ENCODE measurements at places on chromosomes 4 and X. TPM values are rescaled to one million over a fixed set of nuclear protein-coding genes. Genes with fewer than 3 reads are reported as not detected.

DNA sequence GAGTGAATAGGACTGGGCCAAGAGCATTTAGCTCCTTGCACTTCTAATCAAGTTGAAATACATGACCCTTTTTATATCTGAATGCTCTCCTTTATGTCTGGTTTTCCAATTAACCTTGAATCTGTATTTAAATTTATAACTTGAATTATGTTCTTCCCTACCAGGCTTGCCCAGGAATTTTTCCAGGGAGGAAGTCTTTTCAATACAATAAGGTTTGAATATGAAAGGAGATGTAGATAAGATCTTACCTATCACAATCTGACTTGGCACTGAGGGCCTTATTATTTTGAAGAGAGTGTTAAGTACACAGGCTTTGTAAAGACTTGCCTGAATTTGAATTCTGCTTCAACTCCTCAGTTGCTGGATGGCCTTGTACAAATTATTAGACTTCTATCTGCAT is 555.7 kb downstream of the PCDH7 start:
- no peaks in the 10 kb centered on the region for H3K27me3 ChIP-seq
- H3K36me3 ChIP-seq = no peaks in the 10 kb centered on the region
- DNase-seq = no peak
- no peak overlapping the region for H3K27ac ChIP-seq
- no peak overlapping the region for H3K4me3 ChIP-seq

DNA sequence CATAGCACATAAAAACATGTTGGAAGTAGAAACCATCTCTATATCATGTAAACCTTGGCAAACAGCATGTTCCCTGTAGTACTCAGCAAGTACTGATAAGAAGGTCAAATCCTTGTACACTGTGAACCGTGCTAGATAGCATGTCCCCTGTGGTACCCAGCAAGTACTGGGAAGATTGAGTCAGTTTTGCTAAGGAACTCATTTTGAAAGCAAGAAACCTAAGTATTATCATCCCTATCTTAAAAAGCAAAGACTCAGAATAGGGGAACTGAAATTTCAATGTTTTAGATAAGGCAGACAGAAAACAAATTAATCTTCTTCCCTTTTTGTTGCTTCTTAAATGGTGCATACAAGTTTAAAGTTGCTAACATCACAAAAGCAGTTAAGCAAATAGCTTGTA is 180.2 kb downstream of the RBM46 start:
- no peak overlapping the region for H3K4me3 ChIP-seq
- H3K27me3 ChIP-seq = no peaks in the 10 kb centered on the region
- H3K4me1 ChIP-seq = no peaks in the 10 kb centered on the region
- no peak for DNase-seq
- H3K27ac ChIP-seq = no peak overlapping the region

DNA sequence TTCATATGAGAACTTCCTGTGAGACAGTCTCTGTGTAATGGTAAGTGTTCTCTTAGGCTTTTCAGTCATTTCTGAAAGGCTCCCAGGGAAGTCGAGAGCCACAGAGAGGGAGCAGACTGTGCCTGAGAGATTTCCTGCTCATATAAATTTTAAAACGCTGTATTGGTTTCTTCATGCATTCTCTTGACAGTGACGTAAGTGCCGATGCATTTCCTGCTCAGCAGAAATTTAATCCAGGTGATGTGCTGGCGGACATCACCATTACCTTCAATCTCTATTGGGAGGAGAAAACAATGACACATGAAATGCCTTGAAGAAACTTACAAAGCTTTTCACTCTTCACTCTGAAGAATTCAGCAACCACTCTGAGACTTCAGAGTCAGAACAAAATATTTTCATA is 383.6 kb downstream of the BMPR1B start:
- peaks cover 3% of the 10 kb centered on the region for H3K27me3 ChIP-seq
- no peaks in the 10 kb centered on the region for H3K4me1 ChIP-seq
- DNase-seq = no peak
- no peak overlapping the region for H3K4me3 ChIP-seq

DNA sequence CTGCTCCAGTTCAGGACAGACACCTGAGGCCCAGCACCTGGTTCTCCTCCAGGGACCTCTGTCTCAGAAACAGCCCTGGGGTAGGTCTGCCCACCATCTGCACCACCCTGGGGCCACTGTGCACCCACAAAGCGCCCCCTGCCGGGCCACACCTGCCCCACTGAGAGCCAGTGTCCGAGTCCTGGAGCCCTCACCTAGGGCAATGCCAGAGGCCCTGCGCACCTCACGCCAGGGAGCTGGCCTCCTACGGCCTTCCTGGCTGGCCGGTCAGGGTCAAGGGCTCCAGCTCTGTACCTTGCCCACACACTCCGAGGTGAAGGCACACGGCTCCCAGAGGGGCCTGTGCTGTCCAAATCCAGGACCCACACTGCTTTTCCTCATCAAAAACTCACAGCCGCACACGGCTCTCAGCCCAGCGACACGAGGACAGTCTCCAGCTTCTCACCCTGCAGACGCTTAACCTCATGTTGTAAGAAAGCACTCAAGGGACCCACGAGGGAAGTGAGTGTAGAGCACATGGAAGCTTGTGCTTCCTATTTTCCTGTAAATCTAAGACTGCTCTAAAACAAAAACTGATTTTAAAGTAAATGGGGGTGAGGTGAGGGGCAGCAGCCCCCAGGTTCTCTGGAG is 5.4 kb downstream of the CTBP1 start:
- H3K36me3 ChIP-seq = peaks cover 21% of the 10 kb centered on the region
- H3K4me1 ChIP-seq = peaks cover 45% of the 10 kb centered on the region
- no peak overlapping the region for H3K4me3 ChIP-seq
- H3K27me3 ChIP-seq = no peaks in the 10 kb centered on the region
- H3K27ac ChIP-seq = no peak overlapping the region

DNA sequence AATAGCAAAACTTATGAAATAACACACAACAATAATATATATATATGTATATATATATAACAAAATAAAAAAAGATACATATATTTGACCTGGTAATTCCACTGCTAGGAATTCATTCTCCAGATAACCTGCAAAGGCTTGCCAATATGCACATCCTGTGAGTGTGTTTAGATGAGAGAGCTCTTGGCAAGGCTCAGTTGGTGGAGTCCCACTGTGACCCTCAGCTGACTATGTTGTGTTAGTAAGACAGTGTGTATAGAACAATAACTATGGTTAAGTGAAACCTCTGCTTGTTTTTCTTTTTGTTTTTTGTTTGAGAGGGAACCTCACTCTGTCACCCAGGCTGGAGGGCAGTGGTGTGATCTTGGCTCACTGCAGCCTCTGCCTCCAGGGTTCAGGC is 39.5 kb upstream of the RBMX start:
- H3K27ac ChIP-seq = no peak overlapping the region
- no peaks in the 10 kb centered on the region for H3K27me3 ChIP-seq
- no peaks in the 10 kb centered on the region for H3K4me1 ChIP-seq

GRCh38 chr4:23932901-23933308 is 43.1 kb upstream of the PPARGC1A start:
- no peak for DNase-seq
- H3K4me3 ChIP-seq = no peak overlapping the region
- no peak overlapping the region for H3K27ac ChIP-seq
- no peaks in the 10 kb centered on the region for H3K36me3 ChIP-seq
- H3K4me1 ChIP-seq = peaks cover 6% of the 10 kb centered on the region

DNA sequence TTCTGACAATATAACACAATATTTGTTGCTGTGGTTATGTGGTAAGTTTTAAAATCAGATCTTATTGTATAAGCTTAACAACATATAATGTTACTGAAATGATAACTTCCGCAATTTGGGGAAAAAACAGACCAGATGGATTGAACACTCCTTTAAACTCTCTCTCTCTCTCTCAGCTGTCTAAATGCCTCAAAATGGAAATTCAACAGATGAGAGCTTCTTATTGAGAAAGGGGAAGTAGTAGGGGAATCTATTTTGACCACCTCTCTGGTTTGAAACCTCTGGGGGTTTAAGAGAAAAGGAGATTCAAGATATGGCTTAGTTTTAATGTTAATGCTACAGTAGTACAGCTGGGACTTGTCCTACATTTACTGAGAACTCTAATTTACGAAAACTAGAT is 40.3 kb downstream of the DMD start:
- H3K4me3 ChIP-seq = no peak overlapping the region
- H3K27ac ChIP-seq = no peak overlapping the region
- H3K4me1 ChIP-seq = no peaks in the 10 kb centered on the region
- H3K27me3 ChIP-seq = no peaks in the 10 kb centered on the region

DNA sequence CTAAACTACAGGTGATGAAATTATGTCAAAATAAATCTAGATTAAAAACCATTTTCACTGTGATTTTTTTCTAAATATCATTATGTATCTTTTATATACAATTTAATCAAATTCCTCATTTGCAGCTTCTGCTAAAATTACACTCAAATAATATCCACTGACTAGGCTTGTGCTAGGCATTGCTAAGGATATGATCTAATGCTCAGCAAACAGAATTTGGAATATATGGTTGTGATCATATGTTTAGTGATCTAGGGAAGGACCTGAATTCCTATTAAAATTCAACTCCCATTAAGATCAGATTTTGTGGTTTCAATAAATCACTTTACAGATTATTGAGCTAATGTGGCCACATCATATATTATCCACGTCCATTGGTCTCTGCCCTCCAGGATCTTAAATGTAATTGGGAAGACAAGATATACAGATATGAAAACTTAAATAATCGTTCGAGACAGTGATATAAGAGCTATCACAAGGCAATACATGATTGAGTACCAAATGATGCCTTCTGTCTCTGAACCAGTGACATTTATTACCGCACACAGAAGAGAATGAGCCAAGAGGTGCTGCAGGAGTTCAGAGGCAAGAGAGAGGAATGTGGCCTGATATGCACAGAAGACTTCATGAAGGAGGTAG is 206.0 kb upstream of the RPS6KA3 start:
- no peak overlapping the region for H3K27ac ChIP-seq
- no peaks in the 10 kb centered on the region for H3K4me1 ChIP-seq
- H3K27me3 ChIP-seq = no peaks in the 10 kb centered on the region
- DNase-seq = no peak

DNA sequence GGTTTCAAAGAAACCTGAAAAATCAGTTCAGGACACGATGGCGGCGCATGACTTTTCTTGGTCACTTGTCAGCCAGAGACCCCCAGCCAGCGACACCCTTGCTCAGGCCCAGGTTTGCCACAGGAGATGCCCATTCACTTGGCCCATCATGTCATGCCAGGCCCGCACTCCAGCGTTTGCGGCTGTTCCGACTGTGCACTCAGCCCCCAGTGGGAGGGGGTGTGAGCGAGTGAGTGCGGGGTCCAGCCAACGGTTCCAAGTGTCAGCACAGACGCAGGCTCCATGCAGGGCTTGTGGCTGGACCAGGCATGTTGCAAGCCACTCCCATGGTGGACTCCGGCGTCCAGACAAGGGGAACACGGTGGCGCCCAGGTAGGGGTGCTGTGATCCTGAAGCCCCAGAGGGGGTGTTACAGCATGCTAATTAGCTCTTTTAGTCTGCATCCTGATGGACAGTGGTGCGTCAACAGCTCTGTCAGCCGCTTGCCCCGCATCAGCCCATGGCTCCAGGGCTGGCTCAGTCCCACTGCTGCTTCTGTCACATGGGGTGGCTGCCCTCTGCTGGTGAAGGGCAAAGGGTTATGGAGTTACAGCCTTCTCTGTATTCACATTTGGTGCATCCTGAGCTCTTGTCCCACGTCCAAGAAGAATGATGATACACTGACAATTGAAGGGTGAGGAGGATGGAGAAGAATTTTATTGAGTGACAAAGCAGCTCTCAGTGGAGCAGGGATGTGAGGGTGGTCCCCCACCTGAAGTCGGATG is 3.7 kb upstream of the MAEA start:
- H3K27ac ChIP-seq = no peak overlapping the region
- no peak overlapping the region for H3K4me3 ChIP-seq
- no peaks in the 10 kb centered on the region for H3K36me3 ChIP-seq
- no peak for DNase-seq

GRCh38 chr4:7156761-7157488 is 35.4 kb upstream of the SORCS2 start:
- no peaks in the 10 kb centered on the region for H3K27me3 ChIP-seq
- H3K4me1 ChIP-seq = no peaks in the 10 kb centered on the region
- no peak overlapping the region for H3K4me3 ChIP-seq
- DNase-seq = peak; percentile 56
- no peak overlapping the region for H3K27ac ChIP-seq
- no peaks in the 10 kb centered on the region for H3K36me3 ChIP-seq

DNA sequence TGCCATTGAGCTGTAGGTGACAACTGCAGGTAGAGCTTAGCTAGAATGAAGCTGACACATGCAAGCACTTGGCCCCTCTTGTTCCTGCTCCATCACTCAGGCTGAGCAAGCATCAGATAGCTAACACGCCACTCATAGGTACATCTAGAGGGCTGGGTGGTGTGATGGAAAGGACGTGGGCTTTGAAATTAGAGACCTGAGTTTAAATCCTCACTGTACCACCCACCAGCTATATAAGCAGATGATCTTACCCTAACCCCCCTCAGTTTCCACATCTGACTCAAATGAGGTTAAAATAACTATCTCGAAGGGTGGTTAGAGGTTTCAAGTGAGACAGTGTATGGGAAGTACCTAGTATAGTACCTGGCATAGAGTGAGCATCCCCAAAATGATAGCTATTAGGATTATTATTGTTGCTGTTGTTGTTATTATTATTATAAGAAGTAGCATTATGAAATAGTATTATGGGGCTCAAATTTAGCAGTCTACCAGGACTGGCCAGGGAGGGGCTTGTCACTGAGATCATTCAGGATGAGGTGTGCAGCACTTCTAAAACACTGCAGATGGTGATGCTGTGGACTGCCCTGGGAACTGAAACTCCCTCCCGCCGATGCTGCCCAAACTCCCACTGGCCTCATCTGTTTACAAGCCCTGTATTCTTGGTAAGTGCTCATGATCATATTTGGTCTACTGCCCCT is 59.0 kb downstream of the REELD1 start:
- no peaks in the 10 kb centered on the region for H3K36me3 ChIP-seq
- no peak overlapping the region for H3K4me3 ChIP-seq
- DNase-seq = no peak
- no peaks in the 10 kb centered on the region for H3K4me1 ChIP-seq

DNA sequence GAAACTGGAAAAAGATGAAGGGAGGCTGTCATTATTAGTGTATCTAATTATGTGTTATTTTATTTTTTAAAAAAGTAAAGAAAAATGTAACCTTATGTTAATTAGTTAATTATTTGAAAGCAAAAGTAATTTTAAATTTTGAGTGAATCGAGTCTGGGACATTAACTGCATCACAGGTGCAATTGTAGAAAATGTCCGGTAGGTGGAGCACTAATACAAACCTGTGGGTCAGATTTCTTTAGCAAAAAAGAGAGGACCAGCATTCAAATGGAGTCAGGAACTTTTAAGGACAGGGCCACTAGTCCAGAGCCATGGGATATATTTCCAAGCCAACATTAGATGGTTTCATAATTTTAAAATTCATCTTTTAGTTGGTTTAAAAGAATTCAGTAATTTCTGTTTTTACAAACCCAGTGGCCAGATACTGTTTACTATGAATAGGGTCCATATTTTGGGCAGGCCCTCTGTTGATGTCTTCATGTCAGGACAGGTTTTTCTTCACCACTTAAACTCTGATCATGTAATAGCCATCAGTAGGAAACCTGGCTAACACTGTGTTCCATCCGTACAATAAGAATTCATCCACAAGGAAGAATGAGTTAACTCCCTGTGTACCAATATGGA is 27.2 kb downstream of the BST1 start:
- H3K27ac ChIP-seq = no peak overlapping the region
- no peak for DNase-seq
- H3K4me3 ChIP-seq = no peak overlapping the region
- H3K27me3 ChIP-seq = no peaks in the 10 kb centered on the region
- H3K4me1 ChIP-seq = no peaks in the 10 kb centered on the region

Gene PGM2
- 25.0 TPM for total RNA-seq

Gene MAGEC3
- not detected for total RNA-seq

Gene MYOZ2
- 0.23 TPM for total RNA-seq

Gene HSD17B13
- total RNA-seq = 1.7 TPM

Measured in upper lobe of right lung (tissue), 1 donor.